ENCODE measurements at places on chromosomes 2 and 18.

- DNase-seq = no peak
Measured at GRCh38 chr2:208024091-208024490, 1.2 kb downstream of the PLEKHM3 start.

- DNase-seq = no peak
Measured at GRCh38 chr2:230778350-230779063, 65.9 kb downstream of the CAB39 start.

- peak; percentile 83 for DNase-seq
Measured at GRCh38 chr2:32632089-32632488, 4.2 kb downstream of the TTC27 start.

- no peak for DNase-seq
Measured at GRCh38 chr2:127310980-127311379, 17.0 kb upstream of the ERCC3 start.

- DNase-seq = no peak
Measured at GRCh38 chr2:19541884-19542283, 183.5 kb upstream of the OSR1 start.

DNA sequence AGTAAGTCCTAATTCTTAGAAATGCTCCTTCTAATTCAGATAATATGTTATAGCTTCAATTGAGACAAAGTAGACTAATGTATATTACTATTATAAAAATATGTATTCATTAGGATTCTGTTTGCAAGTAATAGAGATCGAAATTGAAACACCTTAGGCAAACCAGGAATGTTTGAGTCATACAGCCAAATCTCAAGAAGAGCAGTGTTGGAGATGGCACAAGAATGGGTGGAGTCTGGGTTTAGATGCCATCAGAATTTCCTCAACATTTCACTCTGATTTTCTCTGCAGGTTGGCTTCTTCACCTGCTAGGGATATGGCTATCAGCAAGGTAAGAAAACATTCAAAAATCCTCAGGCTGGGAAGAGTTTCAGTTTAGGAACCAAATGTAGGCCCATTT, 405.4 kb downstream of the CCDC85A start:
- no peak for DNase-seq

DNA sequence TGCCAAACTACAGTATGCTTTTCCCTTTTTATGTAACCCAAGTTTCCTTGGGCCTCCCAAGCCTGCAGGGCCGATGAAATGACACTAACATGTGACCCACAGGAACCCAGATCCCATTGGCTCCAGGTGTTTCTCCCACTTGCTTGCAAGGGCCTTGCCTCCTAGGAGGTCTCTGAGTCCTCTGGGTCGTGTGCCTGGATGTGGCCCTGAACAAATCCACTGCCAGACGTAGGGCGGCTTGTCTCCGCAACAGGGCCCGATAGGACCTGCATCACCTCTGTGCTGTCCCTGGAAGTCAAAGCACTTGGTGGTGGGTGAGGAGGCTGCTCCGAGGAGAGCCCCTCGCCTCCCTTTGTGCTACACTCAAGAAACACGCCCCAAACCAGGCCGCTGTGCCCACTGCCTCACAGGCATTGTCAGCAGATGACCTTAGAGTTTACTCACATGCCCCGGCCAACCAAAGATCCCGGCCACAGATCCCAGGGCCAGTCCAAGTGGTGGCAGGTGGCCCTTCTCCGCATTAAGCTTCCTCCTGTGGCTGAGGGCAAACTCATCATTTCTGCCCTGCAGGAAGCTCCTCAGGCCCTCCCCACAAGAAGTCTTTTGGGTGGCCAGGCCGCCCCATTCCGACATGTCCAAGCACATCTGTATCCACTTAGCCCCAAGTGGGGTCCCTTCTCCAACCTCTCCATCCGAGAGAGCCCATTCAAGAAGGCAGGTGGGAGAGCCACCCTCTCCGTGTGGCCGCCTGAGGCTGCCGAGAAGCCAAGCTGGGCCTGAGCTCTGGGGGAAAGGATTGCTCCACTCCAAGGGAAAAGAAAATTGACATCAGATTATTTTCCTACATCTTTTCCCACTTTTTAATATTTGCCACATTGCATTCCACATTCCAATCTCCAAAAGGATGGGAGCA, 76.7 kb downstream of the GFPT1 start:
- no peak for DNase-seq

- DNase-seq = no peak
Measured at GRCh38 chr18:54859667-54860421, 31.6 kb downstream of the RAB27B start.

DNA sequence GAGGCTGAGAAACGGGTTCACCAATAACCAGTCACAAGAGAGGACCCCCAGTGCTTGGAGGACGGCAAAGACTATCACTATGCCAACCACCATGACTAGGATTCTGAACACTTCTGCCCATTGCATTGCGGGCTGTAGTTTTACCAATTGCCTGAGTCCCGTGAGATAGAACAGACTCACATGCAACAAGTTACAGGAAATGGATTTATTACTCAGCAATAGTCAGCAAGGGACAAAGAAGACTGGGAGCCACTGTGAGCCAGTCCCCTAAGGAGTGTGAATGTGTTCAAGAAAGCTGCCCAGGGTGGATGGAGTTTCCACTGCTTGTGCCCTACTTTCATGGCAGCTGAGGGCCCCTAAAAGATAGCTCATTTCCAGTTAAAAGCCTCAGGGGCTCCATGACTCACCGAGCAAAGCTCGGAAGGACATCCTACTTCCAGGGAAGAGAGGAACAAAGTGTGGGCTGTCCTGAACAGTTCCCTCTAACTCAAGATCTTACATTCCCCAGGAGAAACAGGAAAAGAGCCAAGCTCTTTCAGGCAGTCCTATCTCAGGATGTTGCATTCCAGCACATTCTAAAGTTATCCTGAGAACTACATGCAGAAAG, 54.4 kb downstream of the SLC4A3 start:
- peak; percentile 20 for DNase-seq

- peak; percentile 28 for DNase-seq
Measured at GRCh38 chr2:151996243-151997003, 102.4 kb downstream of the CACNB4 start.

- DNase-seq = no peak
Measured at GRCh38 chr2:84388133-84388532, 70.9 kb downstream of the SUCLG1 start.
